ENCODE measurements at places on chromosomes 2 and 18. TPM values are rescaled to one million over a fixed set of nuclear protein-coding genes. Genes with fewer than 3 reads are reported as not detected.

Gene NTSR2
- total RNA-seq, result not detected

Gene ABCB11
- 70.5 TPM for total RNA-seq

DNA sequence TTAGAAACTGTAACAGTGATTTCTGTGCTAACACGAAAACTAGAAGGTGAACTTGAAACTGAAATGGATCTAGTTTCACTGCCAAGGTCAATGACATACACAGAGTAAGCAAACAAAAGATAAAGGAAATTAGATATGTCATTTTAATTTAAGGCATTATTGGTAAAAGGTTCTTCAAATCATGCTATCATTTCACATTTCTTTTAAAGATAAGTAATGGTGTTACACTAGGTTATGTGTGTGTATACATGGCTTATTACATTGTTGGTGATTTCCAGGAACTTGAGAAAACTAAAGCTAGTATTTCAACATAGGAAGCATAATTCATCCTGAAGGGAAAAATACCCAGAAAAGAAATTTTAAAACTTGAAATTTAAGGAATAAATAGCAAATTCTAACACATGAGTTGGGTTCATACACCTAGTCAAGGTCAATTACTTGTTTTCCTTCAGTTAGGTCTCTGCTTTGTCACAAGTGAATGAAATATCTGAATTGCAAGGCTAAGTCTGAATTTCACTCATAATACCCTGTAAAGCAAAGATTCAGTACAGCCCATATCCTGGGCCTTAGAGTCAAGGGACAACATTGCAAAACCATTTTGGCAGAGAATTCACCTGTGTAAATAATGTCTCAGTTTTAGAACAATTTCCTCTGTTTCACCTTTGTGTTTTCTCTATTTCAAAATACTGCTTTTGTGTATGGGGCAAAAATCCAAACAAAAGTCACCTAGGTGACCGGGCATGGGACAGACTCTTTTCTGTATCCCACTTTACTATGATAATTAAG is 141.6 kb downstream of the SRBD1 start:
- no peak for DNase-seq

Gene C1GALT1C1L
- not detected for total RNA-seq

Gene ELOA2
- total RNA-seq, result not detected

Gene IL36A
- not detected for total RNA-seq

- no peak for DNase-seq
Measured at GRCh38 chr18:6088432-6088831, 193.1 kb upstream of the TMEM200C start.

DNA sequence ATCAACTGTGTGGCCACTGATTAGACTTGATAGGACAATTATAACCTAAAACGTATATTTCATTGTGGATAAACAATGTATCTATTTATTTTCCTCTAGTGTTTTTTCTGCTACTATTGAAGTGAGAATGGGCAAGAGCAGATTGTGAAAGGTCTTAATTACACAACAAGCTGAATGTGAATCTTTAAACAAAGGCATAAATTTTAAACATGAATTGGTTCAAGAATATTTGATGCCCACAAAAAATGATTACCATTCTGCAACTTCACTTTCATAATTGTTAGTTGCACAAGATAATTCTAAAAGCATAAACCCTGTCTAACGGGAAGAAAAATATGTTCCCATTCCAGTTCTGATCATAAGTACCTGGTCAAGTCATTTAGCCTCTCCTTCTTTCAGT is 285.6 kb downstream of the GULP1 start:
- no peak for DNase-seq

GRCh38 chr2:191721331-191721730 is 43.4 kb downstream of the NABP1 start:
- DNase-seq, result no peak

Gene SNED1
- total RNA-seq, result 22.5 TPM

- no peak for DNase-seq
Measured at GRCh38 chr2:224173210-224173609, 134.1 kb upstream of the SERPINE2 start.

DNA sequence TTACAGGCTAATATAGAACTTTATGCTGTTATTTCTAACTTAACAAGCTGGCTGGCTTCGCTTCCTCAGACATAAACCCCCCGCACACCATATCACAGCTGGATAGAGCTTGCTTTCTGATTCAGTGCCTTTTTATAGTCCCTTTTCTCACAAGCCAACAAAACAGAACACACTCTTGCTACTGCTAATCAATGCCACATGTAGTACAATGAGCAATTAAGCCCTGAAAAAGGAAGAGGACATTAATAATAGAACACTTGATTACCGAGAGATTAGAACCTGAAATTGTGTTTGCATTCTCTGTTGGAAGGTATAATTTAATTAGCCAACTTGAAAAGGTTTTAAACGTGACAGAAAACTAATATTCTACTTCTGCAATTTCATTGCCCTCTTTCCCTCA is 267.7 kb upstream of the CYRIA start:
- no peak for DNase-seq

DNA sequence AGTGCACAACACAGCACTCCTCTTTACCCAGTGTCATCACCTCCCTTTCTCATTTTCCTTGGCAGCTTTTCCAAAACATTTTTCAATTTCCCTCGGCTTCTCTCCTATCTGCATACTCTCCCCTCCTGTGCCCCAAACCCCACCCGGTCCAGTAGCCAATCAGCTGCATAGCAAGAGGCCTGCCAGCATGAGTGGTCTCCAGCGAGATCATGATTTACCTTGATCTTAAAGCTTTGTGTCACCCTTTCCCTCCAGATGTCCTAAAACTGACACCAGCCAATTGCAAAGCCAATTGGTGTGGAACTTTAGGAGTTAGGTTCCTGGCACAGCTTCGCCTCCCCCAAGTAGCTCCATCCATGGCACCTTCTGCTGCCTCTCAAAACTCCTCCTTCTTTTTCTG is 45.2 kb upstream of the SH3RF3 start:
- no peak for DNase-seq

Gene NDC80
- total RNA-seq, result 0.55 TPM

DNA sequence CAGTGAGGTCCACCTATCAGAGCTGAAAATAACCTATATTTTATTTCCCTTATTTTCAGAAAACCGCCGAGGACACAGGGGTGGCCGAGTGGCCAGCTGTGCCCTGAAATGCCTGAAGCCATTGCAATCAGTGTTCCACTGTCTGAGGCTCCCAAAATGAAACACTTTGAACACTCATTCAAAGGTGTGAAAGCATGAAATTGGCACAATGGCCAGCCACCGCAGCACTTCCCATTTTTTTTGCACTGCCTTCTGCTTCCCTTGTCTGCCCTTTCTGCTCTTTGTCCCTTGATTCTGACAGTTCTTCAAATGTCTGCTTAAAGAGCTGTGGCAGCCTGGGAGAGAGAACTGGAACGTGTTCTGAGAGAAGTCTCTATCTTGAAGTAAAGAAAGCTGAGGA is 1127.5 kb upstream of the CELF4 start:
- no peak for DNase-seq

All from right lobe of liver (tissue), 6 donors.